Activated T-helper 2 cell treated with anti-CD3 and anti-CD28 coated beads, Interferon-gamma antibody, Interleukin-2, Interleukin-4, amounts not matched to agents 10 μg/mL and 5 μg/mL and 100 μg/mL, durations not matched to agents 14 hours and 24 hours and 36 hours (primary cell): ENCODE measurements at places on chromosomes 16 and 17.

- DNase-seq: no peak
These were observed 111.0 kb downstream of the RPTOR start for GRCh38 chr17:80655608-80656007.

GRCh38 chr16:78364556-78364880 is 265.1 kb downstream of the WWOX start:
- DNase-seq: no peak

GRCh38 chr17:56679115-56679776 is 85.7 kb downstream of the NOG start:
- DNase-seq: no peak

DNA sequence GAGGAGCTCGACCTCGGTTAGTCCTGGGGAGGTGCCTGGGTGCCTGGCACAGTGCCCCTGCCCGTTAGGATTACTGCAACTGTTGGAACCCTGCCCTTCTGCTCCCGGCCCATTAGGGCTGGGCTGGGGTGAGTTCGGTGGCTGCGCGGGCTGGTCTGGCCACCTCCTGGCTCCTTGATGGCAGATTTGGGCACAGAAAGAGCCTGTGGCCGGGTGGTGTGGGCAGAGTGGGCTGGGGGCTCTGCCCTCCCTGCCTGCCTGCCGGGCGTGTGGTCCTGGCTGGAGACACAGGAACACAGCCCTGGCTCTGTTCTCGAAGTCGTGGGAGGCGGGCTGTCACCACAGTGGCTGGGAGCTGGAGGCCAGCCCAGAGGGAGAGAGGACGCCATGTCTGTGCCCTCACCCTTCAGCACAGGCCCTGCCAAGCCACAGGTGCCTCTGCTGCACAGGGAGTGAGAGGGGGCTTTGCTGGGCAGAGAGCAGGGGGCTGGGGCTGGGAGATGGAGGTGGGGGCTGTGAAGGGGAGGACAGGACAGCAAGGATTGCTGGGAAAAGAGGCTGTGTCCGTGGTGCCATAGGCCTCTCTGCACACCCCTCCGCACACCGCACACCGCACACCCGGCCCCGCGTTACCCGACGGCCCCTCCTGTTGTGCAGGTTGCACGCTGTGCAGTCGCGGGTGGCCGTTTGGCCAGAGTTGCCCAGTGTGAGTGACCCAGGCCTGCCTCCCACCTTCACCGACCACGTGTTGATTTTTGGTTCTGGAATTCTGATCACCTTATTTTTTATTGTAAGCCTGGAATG is 236.6 kb upstream of the GSE1 start:
- DNase-seq: no peak

DNA sequence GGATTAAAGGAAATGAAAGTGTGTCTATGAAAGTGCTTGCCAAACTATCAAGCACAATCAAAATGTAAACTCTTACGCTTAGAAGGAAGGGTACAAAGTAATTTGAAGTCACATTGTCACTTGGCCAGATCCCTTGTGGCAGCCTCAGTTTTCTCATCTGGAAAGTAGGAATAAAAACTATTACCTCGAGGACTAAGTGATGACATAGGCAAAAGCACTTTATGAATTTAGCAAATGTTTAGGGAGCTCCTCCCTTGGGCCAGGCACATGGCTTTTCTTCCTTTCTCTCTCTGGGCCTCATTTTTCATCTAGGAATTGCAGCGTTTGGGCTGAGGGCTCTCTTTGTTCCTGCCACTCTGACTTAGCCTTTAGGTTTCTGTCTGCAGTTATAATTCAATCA is 28.5 kb downstream of the DYNLL2 start:
- DNase-seq: no peak

- no peak for DNase-seq
These were observed 87.5 kb upstream of the HLF start for GRCh38 chr17:55177159-55177854.

- DNase-seq: peak; percentile 72
These were observed 58.8 kb downstream of the SMG6 start for GRCh38 chr17:2244545-2245525.

DNA sequence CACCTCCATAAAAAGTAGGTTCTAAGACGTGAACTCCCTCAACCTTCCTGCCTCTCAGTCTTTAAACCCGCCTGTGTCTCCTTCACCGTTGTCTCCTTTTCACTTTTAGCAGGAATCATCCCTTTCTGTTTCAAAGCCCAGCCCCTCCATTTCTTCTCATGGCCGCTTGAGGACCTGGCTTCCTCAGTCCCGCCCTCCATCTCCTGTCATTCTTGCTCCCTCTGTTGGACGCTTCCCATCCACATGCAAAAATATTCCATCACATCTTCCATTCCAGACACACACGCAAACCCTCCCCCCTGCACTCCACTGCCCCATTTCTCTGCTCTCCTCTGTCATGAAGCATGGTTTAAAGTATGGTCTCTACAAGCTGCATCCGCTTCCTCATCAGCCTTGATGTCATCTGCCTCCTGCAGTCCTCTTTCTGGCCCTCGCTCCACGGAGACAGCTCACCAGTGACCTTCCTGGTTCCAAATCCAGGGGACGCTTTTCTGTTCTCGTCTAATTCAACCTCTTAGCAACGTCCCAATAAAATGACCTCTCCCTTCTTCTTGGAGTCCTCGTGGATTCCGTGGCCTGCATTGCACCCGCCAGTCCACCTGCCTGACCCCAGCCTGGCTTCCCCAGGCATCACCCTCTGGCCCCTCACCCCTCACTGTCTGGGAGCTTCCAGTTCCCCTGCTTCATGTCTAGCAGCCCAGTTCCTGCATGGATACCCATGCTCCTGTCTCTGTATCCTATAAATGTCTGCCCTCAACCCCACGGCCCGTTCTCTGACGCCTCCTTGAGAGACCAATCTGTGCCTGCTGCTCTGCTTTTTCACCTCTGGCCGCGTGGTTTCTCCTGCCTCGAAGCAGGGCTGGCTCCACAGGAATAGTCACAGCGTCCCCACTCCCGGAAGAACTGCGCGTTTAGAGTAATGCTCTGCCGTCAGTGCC is 26.2 kb downstream of the ANKRD40 start:
- no peak for DNase-seq

DNA sequence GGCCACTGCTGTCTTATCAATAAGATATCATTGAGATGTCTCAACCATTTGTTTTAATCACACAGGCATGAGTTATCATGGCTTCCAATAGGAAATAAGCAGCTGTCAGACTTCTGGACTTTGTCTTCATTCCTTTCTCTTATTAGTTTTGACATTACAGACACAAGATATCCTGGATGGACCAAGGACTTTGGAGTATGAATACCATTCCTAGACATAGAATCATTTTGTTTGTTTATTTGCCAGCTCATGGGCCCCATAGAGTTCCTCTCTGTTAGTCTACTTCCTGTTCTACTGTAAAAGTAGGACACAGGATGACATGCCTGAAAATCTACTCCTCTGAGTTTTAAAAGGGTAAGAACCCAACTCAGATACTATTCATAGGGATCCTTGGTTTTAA is 77.7 kb upstream of the KCNJ16 start:
- DNase-seq: no peak

GRCh38 chr16:78896280-78896679 is 704.3 kb downstream of the MAF start:
- DNase-seq: no peak

GRCh38 chr17:73901661-73902415 is 257.6 kb upstream of the SDK2 start:
- DNase-seq: no peak

DNA sequence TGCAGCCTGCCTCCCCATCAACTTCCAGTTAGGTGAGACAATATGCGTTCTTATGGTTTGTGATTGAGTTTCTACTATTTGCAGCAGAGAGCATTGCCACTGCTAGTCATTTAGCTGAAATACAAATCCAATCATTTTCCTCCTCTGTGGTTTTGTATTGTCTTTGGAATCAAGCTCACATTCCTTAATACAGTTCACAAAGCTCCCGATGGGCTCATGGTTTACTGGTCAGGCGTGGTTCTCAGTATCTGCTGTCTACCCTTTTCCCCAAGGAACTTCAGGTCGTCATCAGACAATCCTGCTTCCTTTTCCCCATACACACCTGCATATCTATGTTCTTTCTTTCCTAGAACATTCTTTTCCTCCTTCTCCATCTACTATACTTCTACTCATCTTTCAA is 69.6 kb upstream of the GAS7 start:
- no peak for DNase-seq

DNA sequence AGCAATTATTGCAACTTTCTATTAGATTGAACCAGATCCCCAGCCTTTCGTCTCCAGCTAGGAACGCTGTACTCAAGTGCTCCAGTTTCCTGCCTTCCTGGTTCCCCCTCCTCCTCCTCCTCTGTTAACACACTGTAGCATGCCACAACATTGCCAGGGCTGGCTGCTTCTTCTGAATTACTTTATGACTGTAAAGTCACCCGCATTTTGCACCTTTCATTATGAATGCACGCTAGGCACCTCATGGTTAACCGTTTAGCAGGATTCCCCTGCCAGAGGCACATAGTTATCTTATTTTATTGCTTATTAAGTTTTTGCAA is 4.5 kb downstream of the ZNF423 start:
- no peak for DNase-seq
